ENCODE measurements at places on chromosomes 7 and 10.

DNA sequence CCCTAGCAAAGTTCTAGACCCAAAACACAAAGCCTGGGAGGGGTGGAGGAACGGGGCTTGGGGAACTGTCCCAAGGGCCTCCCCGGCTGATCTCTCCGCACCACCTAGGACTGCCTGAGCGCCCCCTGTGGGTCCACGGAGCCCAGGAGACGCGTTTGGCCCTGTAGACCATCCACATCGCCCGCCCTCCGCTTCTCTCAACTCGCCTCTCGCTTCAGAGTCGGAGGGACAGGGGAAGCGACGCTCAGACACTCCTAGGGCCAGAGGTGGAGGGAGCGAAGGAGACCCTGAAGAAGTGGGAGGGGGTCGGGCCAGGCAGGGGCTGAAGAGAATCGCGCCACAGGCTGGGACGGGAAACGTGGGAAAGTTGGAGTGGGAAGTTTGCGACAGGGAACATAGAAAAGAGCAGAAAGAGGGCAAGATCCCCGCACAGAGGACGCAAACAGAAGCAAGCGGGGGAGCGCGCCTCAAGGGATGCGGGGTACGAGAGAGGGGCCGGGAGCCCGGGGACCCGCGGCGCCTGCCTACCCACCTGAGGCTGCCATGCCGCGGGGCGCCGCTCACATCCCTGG is 378 bp downstream of the PIK3AP1 start:
- peak; percentile 20 for DNase-seq

- DNase-seq, result no peak
These were observed 4.7 kb upstream of the SLC18A3 start for GRCh38 chr10:49605216-49605938.

DNA sequence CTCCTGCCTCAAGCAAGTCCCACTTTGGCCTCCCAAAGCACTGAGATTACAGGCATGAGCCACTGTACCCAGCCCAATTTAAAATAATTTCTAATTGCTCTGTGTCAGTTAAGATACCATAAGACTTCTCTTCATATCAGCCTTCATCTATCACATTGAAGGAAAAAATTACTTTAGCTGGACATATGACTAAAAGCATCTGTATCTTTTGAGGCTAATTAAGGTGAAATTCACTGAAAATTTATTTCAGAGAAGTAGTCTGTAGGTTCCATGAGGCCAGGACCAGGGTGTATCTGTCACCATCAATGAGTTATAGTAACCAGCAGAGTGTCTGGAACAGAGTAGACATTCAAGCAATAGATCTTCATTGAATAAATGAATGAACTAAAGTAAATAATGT is 205.2 kb upstream of the PHYHIPL start:
- no peak for DNase-seq

GRCh38 chr7:47104206-47104549 is 477.7 kb downstream of the TNS3 start:
- no peak for DNase-seq

- no peak for DNase-seq
These were observed 154.8 kb downstream of the PHF14 start for GRCh38 chr7:11128498-11128897.

DNA sequence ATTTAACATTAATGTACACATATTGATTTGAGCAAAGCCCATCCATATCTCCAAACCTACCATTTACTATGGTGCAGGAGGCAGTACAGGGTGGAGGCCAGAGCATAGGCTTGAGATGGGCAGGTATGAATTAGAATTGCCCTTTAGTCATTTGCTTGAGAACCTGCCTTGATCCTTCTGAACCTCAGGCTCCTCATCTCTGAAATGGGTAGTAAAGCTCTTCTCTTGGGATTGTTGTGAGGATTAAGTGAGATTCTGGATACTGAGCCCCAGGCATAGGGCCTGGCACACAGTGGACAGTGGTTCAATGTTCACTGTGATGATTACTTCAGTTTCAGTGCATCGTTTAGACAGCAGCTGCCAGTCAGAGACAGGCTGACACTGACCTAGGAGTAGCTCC is 5.0 kb upstream of the ATXN7L1 start:
- no peak for DNase-seq

- peak; percentile 19 for DNase-seq
These were observed 15.3 kb upstream of the SUN1 start for GRCh38 chr7:816751-817671.

GRCh38 chr10:44557596-44558191 is 172.8 kb upstream of the CXCL12 start:
- no peak for DNase-seq

GRCh38 chr7:72080865-72081510 is 331.1 kb downstream of the CALN1 start:
- no peak for DNase-seq

- DNase-seq, result no peak
These were observed 6.0 kb upstream of the NPVF start for GRCh38 chr7:25234336-25234735.

DNA sequence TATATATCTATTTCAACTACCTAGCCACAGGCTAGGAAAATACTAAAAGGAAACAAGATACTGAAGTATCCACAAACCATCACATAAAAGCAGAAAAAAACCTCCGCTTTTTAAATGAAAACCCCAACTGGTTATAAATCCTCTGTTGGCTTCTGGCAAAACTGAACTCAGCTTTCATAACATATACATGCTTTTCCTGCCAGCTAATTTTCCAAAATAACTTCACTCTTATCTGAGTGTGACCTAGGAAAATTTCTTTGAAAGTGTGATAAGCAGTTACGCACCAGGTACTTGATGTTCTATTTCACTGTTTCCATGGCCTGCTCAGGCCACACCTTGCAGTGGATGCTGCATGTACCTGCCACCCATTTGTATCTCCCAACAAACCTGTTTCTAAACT is 11.8 kb downstream of the FAM3C start:
- DNase-seq, result no peak

DNA sequence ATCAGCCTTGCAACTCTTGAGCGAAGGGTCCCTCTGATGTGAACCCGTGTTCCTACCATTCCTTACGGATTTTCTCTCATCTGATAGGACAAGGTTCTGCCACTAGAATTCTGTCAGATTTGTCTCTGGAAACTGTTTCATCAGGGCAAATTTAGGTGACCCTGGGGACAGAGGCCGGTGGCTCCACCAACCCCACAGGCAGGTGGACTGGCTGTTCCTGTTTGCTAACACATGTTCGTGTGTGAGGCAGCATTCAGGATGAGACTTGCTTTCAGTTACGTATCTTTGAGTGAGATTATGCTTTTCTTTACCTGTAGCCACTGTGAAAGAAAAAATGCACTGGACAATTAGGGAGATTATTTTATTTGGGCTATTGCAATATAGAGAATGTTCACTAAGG is 449.9 kb downstream of the INHBA start:
- no peak for DNase-seq

- DNase-seq, result no peak
These were observed 7.7 kb downstream of the SLC37A3 start for GRCh38 chr7:140390466-140391190.

DNA sequence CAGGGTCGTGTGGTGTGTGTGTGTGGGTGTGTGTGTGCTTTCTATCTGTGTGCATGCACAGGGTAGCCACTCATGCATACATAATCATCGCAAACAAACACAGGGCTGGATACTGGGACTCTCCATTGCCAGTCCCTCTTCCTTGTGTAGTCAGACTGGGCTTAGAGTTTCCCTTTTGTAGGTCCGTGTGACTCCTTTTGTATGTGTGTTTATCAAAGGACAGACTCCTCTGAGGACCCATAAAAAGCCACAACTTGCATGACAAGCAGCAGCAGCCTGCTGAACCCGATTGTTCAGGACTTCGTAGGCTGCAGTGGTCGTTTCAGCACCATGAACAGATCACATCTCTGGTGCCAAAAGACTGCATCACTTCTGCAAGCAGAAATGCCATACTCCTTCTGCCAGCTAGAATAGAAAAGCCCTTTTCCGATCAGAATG is 895 bp downstream of the VSTM2A start:
- DNase-seq, result no peak

DNA sequence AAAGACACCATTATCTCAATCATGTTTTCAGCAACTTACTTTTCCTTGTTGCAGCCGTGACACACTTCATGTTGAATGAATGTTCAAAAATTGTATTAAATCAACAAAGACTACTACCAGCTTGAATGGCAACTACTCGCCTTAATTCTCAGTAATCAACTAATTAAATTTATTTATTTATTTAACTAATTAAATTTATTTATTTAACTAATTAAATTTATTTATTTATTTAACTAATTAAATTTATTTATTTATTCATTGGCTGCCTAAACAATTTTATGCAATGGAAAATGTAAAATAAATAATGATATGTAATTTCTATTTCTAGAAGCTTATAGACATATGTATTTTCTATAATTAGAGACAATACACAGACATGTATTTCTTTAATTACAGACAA is 435.4 kb downstream of the GPAM start:
- DNase-seq, result no peak

- no peak for DNase-seq
These were observed 67.5 kb upstream of the INSIG1 start for GRCh38 chr7:155230169-155230593.

- no peak for DNase-seq
These were observed 87.0 kb downstream of the AUTS2 start for GRCh38 chr7:69685293-69685631.

DNA sequence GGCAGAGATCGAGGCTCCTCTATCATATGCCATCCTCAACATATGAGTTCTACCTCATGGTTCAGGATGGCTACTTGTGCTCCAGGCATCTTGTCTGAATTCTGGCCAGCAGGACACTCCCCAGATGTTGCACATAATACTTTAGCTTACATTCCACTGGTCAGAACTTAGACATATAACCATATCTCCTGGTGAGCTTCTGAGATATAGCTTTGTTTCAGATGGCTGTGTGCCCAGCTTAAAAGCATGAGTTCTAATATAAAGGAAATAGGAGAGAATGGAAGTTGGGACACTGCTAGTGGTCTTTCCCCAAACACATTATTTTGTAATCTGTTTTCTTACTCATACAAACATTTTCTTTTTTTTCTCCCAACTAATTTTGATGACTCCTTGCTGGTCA is 50.8 kb upstream of the IFRD1 start:
- no peak for DNase-seq

GRCh38 chr10:7589748-7590147 is 77.0 kb downstream of the ITIH5 start:
- DNase-seq, result no peak

All from stimulated activated naive CD4-positive, alpha-beta T cell (primary cell).